Central memory CD8-positive, alpha-beta T cell (primary cell): ENCODE measurements at places on chromosomes 7 and 10.

DNA sequence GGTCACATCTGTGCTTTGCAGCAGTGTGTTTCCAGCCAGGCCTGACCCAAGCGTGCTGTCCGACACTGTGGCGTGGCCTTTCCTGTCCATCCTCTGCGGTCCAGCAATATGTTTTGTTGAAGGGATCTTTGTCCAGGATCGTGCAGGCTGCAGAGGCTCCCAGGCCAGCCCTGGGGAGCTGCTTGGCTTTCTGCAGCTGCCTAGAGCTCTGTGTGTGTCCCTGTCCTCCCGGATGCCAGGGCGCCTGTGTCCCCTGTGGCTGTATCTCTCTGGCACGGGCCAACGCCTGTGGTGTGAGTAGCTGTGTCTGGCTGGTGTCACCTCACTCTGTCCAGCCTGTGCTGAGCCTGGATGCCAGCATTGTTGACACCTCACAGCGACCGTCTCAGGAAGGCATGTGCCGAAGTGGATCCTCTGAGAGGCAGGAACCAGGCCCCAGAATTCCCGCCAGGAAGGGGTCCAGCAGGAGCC lies 94.5 kb downstream of the INPP5A start:
- no peak for DNase-seq

GRCh38 chr7:1314908-1315450 lies 82.3 kb downstream of the UNCX start:
- no peak for DNase-seq

- DNase-seq, result no peak
These were observed 3.2 kb downstream of the FIS1 start for GRCh38 chr7:101241443-101242349.

- no peak for DNase-seq
These were observed 132.9 kb downstream of the FZD1 start for GRCh38 chr7:91397096-91397495.

- DNase-seq, result no peak
These were observed 59.6 kb downstream of the VOPP1 start for GRCh38 chr7:55512635-55513191.
